Thyroid gland (tissue), 4 donors: ENCODE measurements at places on chromosomes 7 and 10. TPM values are rescaled to one million over a fixed set of nuclear protein-coding genes. Genes with fewer than 3 reads are reported as not detected.

The MAGI2 gene
- 31.1 TPM for total RNA-seq

The SP4 gene
- 23.1 TPM for total RNA-seq

The ITPRID1 gene
- not detected for total RNA-seq

The CAMK2B gene
- 18.9 TPM for total RNA-seq

DNA sequence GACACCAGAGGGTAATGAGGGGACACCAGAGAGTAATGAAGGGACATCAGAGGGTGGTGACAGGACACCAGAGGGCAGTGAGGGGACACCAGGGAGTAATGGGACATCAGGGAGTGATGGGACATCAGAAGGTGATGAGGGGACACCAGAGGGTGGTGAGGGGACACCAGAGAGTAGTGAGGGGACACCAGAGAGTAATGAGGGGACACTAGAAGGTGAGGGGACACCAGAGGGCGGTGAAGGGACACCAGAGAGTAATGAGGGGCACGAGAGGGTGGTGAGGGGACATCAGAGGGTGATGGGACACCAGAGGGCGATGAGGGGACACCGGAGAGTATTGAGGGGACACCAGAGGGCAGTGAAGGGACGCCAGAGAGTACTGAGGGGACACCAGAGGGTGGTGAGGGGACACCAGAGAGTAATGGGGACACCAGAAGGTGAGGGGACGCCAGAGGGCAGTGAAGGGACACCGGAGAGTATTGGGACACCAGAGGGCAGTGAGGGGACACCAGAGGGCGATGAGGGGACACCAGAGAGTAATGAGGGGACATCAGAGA, 10.6 kb downstream of the NACAD start:
- H3K27me3 ChIP-seq, result no peaks in the 10 kb centered on the region
- no peak for DNase-seq
- H3K27ac ChIP-seq, result no peak overlapping the region
- no peak overlapping the region for H3K4me3 ChIP-seq
- H3K4me1 ChIP-seq, result no peaks in the 10 kb centered on the region
- peaks cover 33% of the 10 kb centered on the region for H3K36me3 ChIP-seq

- no peak overlapping the region for H3K4me3 ChIP-seq
- no peak overlapping the region for H3K27ac ChIP-seq
- DNase-seq, result no peak
- no peaks in the 10 kb centered on the region for H3K27me3 ChIP-seq
These were observed 6.6 kb downstream of the ANK3 start for GRCh38 chr10:60382946-60383681.

DNA sequence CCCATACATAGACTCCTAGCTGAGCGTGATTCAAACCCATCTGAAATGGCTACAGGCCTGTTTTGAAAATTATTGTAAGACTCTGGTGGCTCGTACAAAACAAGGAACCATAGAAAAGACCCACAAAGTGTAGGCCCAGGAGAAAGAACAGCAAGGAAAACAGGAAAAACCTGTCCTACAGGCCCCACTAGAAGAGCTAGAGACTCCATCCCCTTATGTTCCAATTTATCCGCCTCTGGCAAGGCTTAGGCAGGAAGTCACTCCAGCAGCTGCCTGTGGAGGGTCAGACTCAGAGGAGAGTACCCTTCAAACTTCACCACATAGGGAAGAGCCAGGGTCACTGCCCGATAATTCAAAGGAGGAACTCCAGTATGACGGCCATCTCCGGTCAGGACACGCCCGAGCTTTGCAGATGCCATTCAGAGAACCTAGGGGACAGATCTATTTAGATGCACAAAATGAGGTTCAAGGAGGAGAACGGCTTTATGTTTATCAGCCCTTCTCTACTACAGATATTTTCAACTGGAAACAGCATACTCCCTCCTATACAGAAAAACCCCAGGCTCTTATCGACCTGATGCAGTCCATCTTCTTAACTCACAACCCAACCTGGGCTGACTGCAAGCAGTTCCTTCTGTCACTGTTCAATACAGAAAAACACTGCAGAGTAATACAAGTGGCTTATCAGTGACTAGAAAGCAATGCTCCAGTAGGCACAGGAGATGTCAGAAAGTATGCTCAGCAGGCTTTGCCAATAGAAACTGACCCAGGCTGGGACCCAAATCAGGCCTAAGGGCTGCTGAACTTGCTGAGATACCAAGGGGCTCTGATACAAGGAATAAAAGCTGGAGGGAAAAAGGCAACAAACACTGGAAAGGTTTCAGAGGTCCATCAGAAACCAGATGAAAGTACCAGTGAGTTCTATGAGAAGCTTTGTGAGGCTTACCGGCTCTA, 8.6 kb upstream of the ZNF33B start:
- peak; percentile 64 for DNase-seq
- no peaks in the 10 kb centered on the region for H3K36me3 ChIP-seq
- H3K4me3 ChIP-seq, result no peak overlapping the region

DNA sequence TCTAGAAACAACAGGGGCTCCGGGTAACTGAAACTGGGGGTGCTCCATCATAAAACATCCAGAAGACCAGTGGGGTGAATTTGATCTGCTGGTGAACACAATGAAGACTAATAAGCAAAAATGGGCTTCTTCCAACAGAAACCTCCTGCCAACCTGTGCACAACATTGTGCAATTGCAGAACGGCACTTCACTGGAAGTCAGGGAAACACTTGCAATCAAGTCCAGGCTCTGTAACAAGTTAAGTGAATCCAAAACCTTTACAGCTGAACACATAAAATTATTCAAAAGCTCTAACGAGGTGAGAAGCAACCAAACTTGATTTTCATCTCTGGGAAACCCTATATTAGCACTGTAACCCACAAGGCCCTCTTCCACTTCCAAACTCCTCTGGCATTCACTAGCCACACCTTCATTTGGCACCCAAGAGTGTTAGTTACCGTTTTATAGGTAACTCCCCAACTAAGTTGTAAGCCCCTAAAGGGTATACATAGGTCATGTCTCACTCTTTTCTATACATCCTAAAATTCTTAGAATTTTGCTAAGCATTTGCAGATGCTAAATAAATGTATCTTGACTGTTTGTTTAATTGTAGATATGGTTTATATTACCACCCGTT, 22.0 kb downstream of the IMMP2L start:
- peak; percentile 61 for DNase-seq
- H3K36me3 ChIP-seq, result no peaks in the 10 kb centered on the region
- no peaks in the 10 kb centered on the region for H3K4me1 ChIP-seq
- no peaks in the 10 kb centered on the region for H3K27me3 ChIP-seq
- no peak overlapping the region for H3K27ac ChIP-seq
